ENCODE measurements at places on chromosomes 7 and 10. TPM values are rescaled to one million over a fixed set of nuclear protein-coding genes. Genes with fewer than 3 reads are reported as not detected.

CDHR1 gene
- total RNA-seq = 150 TPM

MYO3A gene
- total RNA-seq = 10.5 TPM

LMBR1 gene
- total RNA-seq = 120 TPM

SLC13A4 gene
- 0.60 TPM for total RNA-seq

GNGT1 gene
- total RNA-seq = 20.3 TPM

NANOS1 gene
- 10.8 TPM for total RNA-seq

PRF1 gene
- total RNA-seq = 0.71 TPM

SLC16A9 gene
- total RNA-seq = 32.4 TPM

SPDYE8 gene
- not detected for total RNA-seq

All from camera-type eye (tissue), 1 donor.